ENCODE measurements at places on chromosomes 12 and 14.

DNA sequence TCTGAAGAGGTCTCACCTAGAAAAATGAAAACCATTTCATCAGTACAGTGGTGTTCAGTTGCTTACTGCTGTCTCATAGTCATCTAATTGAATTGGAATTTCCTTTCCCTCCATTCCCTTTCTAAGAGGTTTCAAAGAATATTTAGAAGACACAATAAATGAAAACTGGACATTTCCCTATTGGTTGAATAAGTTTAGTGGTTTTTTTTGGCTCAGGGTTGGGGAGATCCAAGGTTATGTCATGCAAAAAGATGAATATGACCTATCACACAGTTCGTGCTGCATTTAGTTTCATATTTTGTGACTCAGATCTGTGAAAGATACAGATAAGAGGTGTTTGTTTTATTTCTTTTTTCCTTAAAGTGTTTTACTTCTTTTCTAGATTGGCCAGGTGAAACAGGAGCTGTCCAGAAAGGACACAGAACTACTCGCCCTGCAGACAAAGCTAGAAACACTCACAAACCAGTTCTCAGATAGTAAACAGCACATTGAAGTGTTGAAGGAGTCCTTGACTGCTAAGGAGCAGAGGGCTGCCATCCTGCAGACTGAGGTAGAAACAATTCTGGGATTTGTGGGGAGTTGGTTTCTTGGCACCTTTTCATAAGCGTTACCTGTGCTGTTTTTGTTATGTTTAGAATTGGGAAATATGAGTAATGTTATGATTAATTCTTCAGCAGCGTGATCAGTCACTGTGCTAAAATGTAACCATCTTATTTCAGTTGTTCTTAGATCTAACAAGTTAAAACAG, 124.6 kb downstream of the ERC1 start:
- no peak for DNase-seq

GRCh38 chr12:67758119-67758518, 109.6 kb downstream of the DYRK2 start:
- no peak for DNase-seq

GRCh38 chr12:4809013-4809448, 88.8 kb downstream of the GALNT8 start:
- no peak for DNase-seq

GRCh38 chr14:50607181-50607580, 47.2 kb downstream of the ATL1 start:
- DNase-seq = no peak

GRCh38 chr14:37013078-37013477, 159.3 kb downstream of the SLC25A21 start:
- no peak for DNase-seq

GRCh38 chr12:1803736-1804135, 16.6 kb upstream of the LRTM2 start:
- DNase-seq = no peak

DNA sequence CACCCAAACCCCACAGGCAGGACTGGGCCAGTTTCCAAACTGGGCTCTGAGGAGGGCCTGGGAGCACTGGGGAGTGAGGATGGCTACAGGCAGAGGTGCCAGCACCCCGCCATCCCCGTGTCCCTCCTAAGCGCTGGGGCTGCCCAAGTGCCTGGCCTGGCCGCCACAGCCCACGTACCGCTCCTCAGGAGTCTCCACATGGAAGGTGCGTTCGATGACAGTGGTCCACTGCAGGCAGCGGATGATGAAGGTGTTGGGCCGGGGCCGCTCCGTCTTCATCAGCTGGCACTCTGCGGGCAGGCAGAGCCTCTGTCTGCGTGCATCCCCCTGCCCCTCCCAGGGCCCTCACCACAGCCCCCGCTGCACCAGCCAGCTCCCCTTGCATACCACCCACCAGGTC, 19.1 kb downstream of the AKT1 start:
- no peak for DNase-seq

DNA sequence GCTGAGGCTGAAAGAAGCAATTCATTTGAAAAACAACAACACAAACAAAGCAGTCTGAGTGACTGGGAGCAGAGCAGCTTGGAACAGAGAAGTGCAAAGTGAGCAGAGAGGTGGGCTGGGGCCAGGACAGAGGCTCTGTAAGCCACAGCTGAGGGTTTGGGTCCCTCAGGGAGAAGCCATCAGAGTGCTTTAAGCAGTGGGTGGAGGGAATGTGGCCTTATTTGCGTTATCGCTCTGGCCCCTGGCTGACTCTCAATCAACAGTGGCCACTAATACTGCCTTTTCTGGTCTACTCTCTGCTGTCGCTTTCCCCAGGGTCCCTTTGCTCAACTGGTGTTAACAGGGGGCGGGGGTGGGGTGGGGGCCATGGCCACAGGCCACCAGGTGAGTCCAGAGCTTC, 44.2 kb downstream of the IRF2BPL start:
- DNase-seq = no peak

DNA sequence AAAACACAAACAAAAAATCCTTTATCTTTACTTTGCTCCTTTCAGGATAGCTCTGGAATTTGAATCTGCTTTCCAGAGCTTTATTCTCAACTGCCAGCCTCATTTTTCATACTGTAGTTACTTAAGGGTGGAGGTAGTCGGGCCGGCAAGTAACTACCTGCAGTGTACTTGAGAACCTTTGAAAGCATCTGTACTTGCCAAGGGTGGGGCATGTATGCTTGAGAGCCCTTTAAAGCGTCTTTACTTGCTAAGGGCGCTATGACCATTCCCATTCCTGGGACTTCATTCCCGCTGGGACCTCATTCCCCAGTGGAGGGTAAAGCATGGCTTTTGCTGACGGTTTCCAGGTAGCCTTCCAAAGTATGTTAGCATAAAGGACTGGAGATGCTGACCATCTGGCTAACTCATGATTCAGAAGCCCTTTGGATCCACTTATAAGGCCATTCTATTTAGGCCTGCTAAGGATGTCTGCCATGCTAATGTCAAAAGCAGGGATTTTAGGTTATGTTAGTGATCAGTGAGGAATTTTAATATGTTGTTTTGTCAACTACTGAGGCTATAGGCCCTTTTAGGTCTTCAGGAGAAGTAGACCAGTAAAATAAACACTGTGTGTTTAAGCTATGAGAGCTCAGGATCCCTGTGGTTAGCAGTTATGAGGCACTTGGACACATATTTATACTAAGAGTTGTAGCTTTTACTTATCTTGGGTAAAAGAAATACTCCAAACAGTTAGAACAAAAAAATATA, 74.9 kb downstream of the CRADD start:
- no peak for DNase-seq

DNA sequence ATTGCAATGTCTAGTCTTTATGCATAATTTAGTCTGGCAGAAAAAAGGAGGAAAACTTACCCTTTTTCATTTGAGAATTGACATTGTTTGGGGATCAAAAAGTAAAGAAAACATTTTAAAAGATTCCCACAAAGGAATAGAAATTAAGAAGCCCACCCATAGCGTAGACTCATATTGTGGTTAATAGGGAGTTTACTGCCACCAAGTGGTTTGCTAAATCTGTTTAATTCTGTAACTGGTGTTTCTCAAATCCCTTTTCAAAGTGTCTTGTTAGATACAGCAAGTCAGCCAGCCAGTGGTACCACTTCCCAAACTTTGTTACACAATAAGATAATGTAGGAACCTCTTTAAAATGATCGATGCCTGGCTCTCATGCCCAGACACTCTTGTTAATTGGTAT, 180.3 kb downstream of the IPO8 start:
- DNase-seq = no peak

GRCh38 chr14:105908481-105908911, 382.1 kb downstream of the TMEM121 start:
- DNase-seq = no peak

GRCh38 chr14:39369029-39369428, 63.2 kb downstream of the FBXO33 start:
- no peak for DNase-seq

- no peak for DNase-seq
These were observed 17.1 kb upstream of the DLK1 start for GRCh38 chr14:100709289-100710284.

GRCh38 chr14:61706096-61706690, 10.9 kb downstream of the HIF1A start:
- DNase-seq = no peak

- DNase-seq = no peak
These were observed 8.8 kb downstream of the SMOC1 start for GRCh38 chr14:69887740-69888657.

GRCh38 chr12:81077686-81078441, at the start of gene ACSS3:
TSS of gene ACSS3 (plus strand) at chr12:81078079. CDS start at chr12:81078121, 42 bp downstream.
- DNase-seq = no peak

GRCh38 chr12:2286461-2287131, 233.8 kb downstream of the CACNA1C start:
- no peak for DNase-seq

DNA sequence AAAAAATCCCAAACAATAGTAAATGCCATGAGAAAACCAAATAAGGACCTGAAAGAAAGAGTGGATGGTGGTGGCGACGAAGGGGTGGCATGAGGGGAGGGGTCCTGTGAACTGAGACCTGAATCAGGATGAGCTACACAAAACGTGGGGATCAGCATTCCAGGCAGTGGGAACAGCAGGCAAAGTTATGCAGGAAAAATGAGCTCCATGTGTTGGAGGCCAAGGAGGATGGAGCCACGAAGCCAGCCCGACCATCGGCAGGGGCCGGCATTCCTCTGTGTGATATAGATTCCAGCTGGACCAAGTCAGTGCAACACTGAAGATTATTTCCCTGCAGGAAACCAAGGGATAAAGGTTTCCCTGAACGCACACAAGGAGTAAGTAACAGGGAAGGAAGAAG, 7.1 kb downstream of the ADGRD1 start:
- no peak for DNase-seq

- DNase-seq = no peak
These were observed 94.2 kb downstream of the PLEKHA5 start for GRCh38 chr12:19223695-19224094.

GRCh38 chr12:44875954-44876543, at the start of gene NELL2:
TSS of gene NELL2 (minus strand) at chr12:44876315. CDS start at chr12:44875869, 446 bp downstream.
- DNase-seq = peak; percentile 49

- DNase-seq = no peak
These were observed 158.4 kb downstream of the CHST11 start for GRCh38 chr12:104615048-104615561.

DNA sequence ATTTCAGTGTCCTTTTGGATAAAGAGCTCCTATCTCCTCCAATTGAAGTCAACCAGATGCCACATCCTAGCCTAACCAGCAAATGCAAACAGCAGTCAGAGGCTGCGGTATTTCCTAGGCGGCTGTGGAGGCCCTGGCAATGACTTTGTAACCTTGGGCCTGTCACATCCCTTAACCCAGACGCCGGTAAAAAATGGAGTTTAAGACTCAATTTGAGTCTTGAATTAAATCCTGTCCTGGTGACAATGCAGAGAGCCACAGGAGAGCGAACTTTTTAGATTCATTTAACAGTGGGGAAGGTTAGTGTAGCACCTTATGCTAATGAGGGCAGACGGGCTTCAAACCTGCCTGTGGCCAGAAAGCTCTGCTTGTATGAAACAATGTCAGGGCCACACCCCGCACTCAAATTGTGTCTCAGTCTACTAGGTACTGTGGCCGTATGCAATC, 1.3 kb downstream of the C12orf75 start:
- no peak for DNase-seq

DNA sequence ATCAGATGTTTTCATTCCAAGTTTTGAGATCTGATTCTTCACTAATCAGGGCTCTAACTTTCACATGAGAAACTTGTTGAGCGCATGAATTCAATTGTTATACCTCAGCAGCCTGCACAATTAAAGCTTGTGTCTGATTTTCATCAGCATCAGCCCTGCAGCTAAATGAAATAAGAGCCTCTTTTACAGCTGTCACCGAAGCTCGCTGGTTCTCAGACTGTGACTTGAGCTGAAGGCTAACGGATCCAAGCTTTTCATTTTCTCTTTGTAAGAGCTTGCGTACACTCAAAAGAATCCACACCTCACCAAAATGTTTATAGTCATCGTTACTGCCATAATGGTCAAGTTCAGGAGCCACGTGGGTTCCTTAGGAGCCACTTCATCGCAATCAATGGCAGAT, 65.5 kb upstream of the BEGAIN start:
- DNase-seq = no peak

GRCh38 chr12:124004233-124004875, 31.3 kb downstream of the ZNF664 start:
- no peak for DNase-seq

DNA sequence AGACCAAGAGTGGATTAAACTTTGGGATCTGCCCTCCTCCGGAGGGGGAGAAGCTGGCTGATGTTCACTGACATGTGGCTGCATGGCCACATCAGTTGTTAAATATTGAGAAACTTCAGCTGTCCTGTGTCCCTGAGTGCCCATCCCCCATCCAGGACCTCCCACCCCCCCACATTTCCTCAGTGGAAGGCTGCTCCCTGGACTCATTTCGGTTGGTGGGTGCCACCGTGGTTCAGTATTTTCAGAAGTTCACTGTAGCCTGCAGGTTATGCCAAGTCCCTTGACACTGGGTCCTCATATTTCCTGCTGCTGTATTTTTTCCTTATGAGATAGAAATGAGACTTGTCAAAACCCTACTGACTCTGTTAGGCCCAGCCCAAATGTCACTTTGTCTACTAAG, 302.4 kb downstream of the CACNA1C start:
- DNase-seq = no peak

DNA sequence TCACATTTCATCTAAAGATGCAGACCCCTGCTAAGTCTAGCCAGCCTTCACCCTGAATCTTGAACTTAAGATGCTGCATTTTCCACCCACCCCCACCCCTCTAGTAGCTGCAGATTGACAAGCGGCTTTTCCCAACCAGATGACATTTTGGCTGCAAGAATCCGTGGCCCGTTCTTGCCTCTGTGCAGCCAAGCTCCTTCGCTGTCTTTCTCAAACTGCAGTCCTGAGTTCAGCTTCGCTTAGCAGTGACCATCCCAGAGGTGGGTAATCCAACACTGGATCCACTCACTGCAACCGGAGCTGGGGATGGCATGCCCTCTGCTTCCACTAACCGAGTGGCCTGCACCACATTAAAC, 765 bp upstream of the NFYB start:
- no peak for DNase-seq

DNA sequence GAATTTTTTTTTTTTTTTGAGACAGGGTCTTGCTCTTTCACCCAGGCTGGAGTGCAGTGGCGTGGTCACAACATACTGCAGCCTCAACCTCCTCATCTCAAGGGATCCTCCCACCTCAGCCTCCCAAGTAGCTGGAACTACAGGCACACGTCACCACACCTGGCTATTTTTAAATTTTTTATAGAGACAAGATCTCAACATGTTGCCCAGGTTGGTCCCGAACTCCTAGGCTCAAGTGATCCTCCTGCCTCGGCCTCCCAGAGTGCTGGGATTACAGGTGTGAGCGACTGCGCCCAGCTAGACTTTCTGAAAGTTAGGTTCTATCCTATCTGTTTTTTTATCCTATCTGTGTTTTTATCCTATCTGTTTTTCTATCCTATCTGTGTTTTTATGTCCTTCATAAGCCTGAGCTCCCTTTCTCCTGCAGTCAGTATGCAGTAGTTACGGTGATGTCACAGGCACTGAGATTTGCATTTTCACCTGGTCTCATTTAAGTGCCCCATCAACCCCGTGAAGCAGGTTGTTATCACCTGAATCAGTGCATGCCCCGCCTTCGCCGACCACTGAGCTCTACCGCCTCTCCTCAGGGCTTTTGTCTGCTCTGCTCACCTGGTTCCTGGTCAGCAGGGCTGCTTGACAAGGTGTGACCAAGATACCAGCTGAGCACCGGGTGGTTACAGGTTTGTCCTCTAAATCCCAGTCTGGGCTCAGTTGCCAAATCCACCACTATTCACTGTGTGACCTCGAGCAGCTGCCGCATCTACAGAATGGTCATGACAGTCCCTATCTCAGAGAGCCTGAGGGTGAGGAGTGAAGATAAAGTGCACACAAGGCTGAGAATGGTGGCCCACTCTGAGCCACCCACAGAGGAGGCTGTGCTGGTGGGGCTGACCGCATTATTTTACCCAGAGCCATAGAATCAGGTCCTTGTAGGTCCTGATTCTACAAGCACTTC, 33.1 kb downstream of the SYNDIG1L start:
- DNase-seq = no peak
